Activated CD8-positive, alpha-beta memory T cell treated with anti-CD3 and anti-CD28 coated beads, Interleukin-2, amount 10 ng/mL, durations not matched to agents 7 days and 5 days (primary cell): ENCODE measurements at places on chromosomes 7 and 10. TPM values are rescaled to one million over a fixed set of nuclear protein-coding genes. Genes with fewer than 3 reads are reported as not detected.

LIPN gene
- total RNA-seq = not detected

MMRN2 gene
- not detected for total RNA-seq

COG5 gene
- total RNA-seq = 44.6 TPM

LIPM gene
- total RNA-seq = not detected

DPP6 gene
- total RNA-seq = not detected

GRCh38 chr10:15484128-15484527 lies 113.0 kb upstream of the FAM171A1 start:
- H3K27me3 ChIP-seq = peaks cover 3% of the 10 kb centered on the region
- H3K4me1 ChIP-seq = no peaks in the 10 kb centered on the region
- no peak for DNase-seq
- H3K27ac ChIP-seq = no peak overlapping the region
- H3K36me3 ChIP-seq = no peaks in the 10 kb centered on the region

GRCh38 chr10:119441921-119442757 lies 100.4 kb downstream of the RGS10 start:
- H3K36me3 ChIP-seq = peaks cover 20% of the 10 kb centered on the region
- H3K27me3 ChIP-seq = no peaks in the 10 kb centered on the region
- no peak overlapping the region for H3K4me3 ChIP-seq
- no peak for DNase-seq
- no peak overlapping the region for H3K27ac ChIP-seq

DNA sequence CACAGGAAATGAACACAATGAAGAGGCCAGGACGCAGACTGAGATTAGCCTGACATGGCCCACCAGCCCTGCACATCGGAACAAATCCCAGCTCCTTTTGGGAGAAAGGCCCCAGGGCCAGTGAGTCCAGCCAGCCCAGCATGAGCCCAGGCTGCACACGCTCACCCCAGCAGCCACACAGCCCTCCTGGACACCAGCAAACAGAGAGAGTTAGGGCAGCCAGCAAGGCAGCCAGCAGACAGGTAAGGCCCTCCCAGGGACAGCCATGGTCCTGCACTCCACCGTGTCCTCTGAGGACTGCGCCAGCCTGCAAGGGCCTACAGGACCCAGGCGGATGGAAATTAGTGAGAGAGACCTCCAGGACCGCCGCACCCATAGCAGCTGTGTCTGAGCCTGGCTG lies 8.1 kb upstream of the GRID1 start:
- no peak overlapping the region for H3K4me3 ChIP-seq
- no peak overlapping the region for H3K27ac ChIP-seq
- H3K4me1 ChIP-seq = peaks cover 2% of the 10 kb centered on the region
- peaks cover 49% of the 10 kb centered on the region for H3K27me3 ChIP-seq
- no peak for DNase-seq

GRCh38 chr10:120557311-120557710 lies 100.3 kb downstream of the PLPP4 start:
- DNase-seq = no peak
- no peak overlapping the region for H3K27ac ChIP-seq
- no peak overlapping the region for H3K4me3 ChIP-seq
- no peaks in the 10 kb centered on the region for H3K27me3 ChIP-seq
- H3K4me1 ChIP-seq = no peaks in the 10 kb centered on the region

- H3K27ac ChIP-seq = peak overlapping the region; percentile 12
- peaks cover 94% of the 10 kb centered on the region for H3K27me3 ChIP-seq
- DNase-seq = peak; percentile 56
- H3K4me1 ChIP-seq = peaks cover 39% of the 10 kb centered on the region
- H3K4me3 ChIP-seq = no peak overlapping the region
Measured at GRCh38 chr10:100730725-100731406, 14.5 kb upstream of the PAX2 start.
